ENCODE measurements at places on chromosomes 7 and 10.

DNA sequence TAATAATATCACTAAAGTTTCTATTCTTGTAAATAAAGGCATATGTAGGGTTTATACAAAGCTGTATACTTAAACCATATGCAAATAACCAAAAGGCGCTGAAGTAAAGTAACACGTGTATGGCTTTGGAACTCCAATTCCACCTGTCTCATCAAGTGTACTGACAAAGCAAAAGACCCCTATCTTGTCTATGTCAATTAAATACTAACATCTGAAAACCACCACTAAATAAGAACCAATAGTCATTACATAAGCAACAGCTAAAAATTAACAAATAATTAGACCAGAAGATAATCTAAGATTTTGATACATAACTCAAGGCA, 93.9 kb downstream of the KMT2C start:
- no peak for DNase-seq

- peak; percentile 80 for DNase-seq
These were observed 24.0 kb downstream of the ZNRF2 start for GRCh38 chr7:30308389-30308788.

- DNase-seq: no peak
These were observed 114.6 kb downstream of the DGKI start for GRCh38 chr7:137732168-137732567.

DNA sequence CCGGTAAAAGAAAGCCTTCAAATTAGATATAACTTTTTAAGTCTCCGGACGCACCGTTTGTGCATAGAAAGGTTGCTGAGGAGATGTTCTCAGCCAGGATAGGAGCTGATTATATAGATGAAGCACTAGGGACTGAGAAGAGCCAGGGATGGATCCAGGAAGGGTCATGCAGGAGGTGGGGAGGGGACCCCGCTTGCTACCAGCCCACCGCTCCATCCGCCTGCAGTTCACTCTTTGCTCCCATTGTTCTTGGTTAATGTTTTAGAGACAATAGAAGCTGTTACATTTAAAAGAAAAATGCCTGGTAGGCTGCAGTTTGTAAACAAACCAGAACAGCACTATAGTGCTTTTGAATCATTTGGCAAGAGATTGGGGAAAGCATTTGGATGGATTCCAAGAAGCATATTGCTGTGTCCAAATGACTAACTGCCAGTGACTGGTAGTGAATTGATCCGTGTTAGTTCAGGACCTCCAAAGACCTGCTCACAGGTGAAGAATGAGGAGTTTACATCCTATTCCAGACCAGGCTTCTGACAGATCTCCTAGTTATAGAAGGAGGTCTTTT, 175.9 kb upstream of the TAC1 start:
- peak; percentile 4 for DNase-seq

DNA sequence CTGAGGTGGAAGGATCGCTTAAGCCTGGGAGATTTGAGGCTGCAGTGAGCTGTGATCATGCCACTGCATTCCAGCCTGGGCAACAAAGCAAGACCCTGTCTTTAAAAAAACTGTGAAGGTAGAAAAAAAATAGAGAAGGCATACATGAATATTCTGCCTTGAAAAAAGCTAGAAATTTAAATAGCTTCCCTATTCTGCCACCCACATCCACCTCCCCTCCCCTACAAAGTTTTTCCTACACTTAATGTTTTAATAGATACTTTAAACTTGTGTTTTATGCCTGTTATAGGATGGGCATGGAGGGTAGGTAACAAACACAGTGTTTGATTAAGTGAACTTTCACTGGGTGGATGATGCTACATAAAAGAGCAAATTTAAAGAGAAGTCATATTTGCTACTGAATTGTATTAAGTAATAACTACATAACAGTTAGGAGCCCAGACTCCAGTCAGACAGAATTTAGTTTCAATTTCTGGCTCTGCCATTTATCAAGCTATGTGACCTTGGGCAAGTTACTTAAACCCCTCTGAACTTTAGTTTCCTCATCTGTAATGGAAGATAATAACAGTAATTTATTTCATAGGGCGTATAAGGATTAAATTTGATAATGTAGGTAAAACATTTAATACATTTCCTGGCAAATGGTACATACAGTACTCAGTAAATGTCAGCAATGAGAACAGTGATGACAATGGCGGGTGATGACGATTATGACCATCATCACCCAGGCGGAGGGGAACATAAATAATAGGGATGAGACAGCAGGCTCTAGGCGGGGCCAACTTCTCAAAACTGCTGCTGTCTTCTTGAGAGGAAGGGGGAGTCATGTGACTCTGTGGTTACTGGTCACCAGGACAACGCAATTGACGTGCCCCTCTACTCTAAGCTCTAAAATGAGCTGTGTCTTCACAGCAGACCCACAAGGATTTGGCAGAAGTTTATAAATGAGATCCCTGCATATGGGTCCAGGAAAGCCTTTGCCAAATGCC, 15.8 kb downstream of the DNMBP start:
- DNase-seq: peak; percentile 28

GRCh38 chr7:130400120-130400572, 19.9 kb downstream of the CPA1 start:
- no peak for DNase-seq

DNA sequence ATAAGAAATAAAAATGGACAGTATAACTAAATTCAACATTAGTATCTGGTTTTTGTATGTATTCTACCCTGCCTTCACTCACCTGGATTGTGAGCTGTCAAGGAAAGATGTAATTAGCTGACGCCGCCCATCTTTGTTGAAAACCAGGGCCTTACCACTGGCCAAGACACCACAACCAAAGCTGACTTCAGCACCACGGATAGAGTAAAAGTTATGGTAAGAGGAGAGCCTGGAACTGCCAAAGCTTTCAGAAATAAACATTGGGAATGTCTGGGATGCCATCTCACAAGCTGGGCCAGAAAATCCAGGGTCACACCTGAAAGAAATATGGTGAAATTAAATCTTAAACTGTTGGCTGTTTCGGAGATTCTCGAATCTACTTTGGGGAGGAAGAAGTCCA, 190.1 kb upstream of the SLC26A5 start:
- no peak for DNase-seq

- DNase-seq: no peak
These were observed 16.9 kb downstream of the PRKRIP1 start for GRCh38 chr7:102413091-102413490.

DNA sequence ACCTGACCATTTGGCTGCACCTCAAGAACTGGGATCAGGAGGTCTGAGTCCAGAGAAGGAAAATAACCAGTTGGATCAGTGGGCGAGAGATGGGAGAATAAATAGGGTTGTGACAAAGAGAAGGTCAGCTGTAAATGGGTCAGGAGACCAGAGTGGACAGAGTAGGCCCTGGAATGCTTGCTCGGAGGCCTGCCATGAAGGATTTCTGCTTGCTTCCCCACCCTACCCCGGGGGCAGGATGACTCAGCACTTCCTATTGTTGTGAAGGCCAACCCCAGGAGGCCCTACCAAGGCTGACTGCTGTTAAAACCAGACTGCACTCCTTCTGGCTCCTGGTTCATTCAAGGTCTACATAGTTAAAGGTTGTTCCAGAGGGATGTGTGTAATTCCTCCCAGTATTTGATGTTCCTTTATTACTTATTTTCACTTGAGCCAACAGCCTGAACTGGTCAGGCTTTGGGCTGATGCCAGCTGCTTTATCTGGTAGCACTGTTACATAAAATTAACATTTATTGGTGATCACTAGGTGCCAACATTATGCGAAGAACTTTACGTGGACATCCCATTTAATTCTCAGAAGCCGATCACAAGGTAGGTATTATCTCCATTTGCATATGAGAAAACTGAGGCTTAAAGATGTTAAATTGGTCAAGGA, 27.3 kb upstream of the IFRD1 start:
- DNase-seq: peak; percentile 41

- no peak for DNase-seq
These were observed 98.7 kb downstream of the ITGA8 start for GRCh38 chr10:15620836-15621515.

DNA sequence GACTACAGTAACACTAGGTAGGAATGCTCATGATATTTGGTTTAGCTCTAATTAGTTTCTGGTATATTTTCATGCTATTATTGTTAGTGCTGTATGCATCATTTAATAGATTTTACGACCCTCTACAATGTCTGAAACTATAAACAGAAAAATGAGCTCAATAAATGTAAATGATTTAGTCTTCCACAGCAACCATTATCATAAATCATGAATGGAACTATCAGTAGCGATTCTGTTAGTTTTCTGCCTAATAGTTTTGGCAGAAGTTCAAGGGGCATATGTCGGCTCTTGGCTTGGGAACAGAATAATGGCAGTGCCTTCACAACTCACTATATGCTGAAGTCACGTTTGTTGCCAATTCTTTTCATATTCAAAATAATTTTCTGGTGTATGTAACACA, 494.8 kb downstream of the PARD3 start:
- peak; percentile 54 for DNase-seq

DNA sequence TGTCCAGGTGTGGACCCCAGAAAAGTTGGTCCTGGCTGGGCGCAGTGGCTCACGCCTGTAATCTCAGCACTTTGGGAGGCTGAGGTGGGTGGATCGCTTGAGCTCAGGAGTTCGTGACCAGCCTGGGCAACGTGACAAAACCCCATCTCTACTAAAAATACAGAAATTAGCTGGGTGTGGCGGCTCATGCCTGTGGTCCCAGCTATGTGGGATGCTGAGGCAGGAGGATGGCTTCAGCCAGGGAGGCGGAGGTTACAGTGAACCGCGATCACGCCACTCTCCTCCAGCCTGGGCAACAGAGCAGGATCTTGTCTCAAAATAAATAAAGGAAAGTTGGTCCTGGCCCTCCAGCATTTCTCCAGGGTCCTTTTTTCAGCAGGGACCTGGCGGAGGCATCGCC, 1.4 kb downstream of the NUDT1 start:
- DNase-seq: no peak

DNA sequence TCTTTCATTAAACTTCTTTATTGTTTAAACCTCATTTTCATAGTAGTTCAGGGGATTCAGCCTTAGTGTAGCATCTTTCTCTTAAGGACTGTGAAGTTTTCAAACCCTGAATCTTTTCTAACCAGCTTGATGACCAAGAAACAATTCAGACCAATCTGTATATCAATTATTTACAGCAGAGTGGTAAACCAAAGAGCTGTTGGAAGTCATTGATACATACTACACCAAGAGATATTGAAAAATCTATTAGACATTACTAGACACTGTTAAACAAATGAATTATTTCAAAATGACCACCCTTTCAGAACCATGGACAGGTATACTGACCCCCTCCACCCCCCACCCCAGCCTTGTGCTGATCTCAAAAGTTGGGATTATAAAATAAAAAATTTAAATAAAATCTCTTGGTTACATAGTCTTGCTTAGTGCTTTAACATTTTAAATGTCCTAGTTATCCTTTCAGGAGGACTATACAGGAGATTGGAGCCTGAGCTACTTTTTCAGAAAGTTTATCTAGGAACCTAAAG, 143.9 kb upstream of the LSM8 start:
- DNase-seq: no peak

DNA sequence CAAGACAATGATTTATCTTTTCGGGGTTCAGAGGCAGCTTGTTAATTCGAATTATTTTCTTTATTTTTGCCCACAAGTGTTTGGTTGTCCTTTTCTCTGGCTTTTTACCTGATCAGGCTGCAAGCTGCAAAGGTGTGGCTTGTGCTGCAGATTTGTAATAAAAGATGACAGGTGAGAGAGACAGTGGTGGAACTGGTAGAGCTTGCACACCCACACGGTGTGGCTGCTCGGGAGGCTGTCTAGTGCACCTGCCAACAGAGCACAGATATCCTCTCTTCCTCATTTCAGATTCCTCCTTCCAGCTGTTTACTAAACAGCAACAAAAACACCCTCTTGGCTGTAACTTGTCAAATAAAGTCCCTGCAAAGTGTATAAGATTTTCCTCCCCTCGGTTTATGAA, 9.2 kb downstream of the GJD4 start:
- no peak for DNase-seq

- peak; percentile 5 for DNase-seq
These were observed 53.6 kb upstream of the TMEM72 start for GRCh38 chr10:44857363-44858016.

- no peak for DNase-seq
These were observed 42.2 kb downstream of the MYPN start for GRCh38 chr10:68151453-68151852.

DNA sequence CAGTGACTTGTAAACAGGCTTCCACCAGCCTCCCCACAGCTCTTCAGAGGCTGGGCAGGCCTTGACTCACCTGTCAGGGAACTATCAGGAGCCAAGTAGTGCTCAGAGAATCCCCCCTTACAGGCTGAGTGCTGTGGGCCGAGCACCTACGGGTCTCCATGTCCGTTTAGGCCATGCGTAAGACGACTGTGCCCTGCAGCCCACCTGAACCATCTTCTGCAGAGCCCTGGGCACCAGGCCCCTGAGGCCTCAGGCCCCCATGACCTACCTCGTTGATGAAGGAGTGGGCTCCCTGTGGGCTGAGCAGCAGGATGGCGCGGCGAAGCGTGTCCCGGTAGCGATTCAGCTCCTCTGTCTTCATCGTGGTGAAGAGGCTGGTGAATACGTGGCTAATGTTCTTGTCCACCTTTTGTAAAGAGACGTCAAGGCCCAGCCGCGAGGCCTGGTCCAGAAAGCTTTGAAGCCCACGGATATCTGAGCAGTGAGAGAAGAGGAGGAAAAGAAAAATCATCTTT, 228.0 kb downstream of the GRID1 start:
- DNase-seq: no peak

DNA sequence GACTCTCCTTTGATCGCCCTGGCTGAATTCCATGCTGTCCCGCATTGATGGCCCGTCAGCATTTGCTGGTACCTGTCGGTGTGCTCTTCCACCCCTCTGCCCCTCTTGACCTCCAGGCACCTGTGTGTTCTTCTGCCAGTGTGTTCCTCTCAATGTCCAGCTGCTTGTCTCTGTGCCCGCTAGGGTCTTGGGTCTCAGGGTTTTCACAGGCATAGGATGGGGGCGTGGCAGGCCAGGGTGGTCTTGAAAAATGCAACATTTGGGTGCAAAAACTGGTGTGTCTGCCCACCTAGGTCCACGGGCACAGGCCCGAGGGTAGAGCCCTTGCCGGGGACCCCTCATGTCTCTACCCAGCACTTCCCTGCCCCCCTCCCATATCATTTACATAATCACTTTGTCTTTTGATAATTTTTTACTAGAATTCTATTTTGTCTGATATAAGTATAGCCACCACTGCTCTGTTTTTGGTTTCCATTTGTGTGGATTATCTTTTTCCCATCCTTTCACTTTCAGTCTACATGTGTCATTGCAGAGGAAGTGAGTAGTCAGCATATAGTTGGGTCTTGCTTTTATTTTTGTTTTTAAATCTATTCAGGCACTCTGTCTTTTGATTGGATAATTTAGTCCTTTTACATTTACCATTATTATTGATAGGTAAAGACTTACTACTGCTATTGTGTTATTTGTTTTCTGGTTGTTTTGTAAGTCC, 46.6 kb upstream of the ADRA2A start:
- DNase-seq: no peak

GRCh38 chr7:636396-636795, 90.1 kb upstream of the DNAAF5 start:
- DNase-seq: no peak
